Panc1 (cell line): ENCODE measurements at places on chromosomes 6 and 20. TPM values are rescaled to one million over a fixed set of nuclear protein-coding genes. Genes with fewer than 3 reads are reported as not detected.

- DNase-seq: no peak
- no peaks in the 10 kb centered on the region for H3K36me3 ChIP-seq
- H3K4me1 ChIP-seq: peaks cover 43% of the 10 kb centered on the region
- peak overlapping the region; percentile 18; the same call in 1 of the 2 replicates for H3K27ac ChIP-seq
These were observed 84.8 kb upstream of the MRPS10 start for GRCh38 chr6:42302411-42302810.

DNA sequence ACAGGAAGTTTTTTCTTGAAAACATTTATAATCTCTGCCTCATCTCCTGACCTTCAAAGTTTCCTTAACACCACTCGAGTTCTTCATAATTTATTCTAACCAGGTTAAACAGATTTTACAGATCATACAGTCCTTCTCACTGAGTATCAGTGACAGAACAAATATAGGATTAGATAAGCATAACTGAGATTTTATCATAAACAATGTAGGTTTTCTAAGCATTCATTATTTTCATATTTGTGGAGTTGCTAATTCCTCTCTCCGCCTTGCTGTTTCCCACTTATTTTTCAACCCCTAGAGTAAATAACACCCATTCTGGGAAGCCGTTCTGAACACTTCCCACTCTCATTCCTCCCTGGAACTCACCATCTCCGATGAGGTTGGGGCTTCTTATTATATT is 229.9 kb downstream of the HACE1 start:
- no peaks in the 10 kb centered on the region for H3K27me3 ChIP-seq
- H3K4me1 ChIP-seq: peaks cover 13% of the 10 kb centered on the region
- H3K36me3 ChIP-seq: no peaks in the 10 kb centered on the region

DNA sequence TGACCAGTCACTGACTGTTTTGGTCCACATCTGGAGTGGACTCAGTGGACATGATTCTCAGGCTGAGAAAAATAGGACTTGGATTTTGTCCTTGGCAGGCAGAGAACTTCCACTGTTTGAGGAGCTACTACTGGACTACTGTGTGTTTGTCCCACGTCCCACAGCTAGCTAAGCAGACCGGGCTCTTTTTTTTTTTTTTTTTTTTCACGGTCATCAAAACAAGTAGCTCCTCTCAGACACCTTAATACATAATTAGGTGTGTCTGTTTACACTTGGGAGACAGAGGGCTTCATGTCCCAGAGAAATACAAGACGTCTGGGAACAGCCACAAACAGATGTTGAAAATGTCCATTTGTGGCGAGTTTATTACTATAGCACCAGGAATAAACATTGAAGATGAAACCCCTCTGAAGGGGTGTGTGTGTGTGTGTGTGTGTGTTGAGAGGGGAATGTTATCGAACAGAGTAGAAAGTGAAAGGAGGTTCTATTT is 155.0 kb upstream of the SUPT3H start:
- H3K4me1 ChIP-seq: no peaks in the 10 kb centered on the region
- H3K4me3 ChIP-seq: no peak overlapping the region
- DNase-seq: no peak

Gene C6orf118
- total RNA-seq: not detected
